ENCODE measurements at places on chromosomes 3 and 15.

GRCh38 chr15:70698836-70699390, 64.4 kb downstream of the UACA start:
- no peak for DNase-seq

DNA sequence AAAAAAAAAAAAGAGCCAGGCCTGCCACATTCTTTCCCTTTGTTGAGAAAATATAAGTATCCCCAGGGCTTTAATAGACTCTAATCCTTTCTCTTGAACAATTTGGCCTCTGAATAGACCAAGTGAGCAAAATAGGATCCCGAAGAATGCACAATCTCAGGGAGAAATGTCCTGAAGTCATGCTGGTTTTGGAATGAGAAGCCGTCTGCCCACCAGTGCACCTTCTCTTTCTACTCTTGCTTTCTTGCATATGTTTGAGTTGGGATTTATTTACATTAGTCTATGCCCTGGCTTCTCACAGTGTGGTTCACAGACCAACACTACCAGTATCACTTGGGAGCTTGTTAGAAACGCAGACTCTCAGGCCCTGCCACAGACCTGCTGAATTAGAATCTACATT, 153.0 kb downstream of the ZNF621 start:
- no peak for DNase-seq

DNA sequence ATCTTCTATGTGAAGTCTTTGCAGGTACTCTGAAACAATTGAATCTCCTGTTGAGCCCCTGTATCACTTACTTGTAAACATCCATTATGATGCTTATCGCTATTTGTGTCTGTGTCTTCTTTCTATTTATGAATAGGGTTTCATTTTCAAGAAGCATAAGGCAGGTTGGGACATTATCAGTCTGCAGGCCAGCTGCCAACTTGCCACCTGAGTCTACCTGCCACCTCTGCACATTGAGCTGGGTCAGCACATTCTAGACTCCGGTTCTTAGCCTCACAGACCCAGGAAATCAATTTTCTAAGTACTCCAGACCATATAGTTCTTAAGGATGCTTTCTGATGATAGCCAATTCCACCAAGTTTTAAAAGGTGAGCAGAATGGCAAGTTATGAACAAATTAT, 105.7 kb upstream of the MCTP2 start:
- DNase-seq = no peak

DNA sequence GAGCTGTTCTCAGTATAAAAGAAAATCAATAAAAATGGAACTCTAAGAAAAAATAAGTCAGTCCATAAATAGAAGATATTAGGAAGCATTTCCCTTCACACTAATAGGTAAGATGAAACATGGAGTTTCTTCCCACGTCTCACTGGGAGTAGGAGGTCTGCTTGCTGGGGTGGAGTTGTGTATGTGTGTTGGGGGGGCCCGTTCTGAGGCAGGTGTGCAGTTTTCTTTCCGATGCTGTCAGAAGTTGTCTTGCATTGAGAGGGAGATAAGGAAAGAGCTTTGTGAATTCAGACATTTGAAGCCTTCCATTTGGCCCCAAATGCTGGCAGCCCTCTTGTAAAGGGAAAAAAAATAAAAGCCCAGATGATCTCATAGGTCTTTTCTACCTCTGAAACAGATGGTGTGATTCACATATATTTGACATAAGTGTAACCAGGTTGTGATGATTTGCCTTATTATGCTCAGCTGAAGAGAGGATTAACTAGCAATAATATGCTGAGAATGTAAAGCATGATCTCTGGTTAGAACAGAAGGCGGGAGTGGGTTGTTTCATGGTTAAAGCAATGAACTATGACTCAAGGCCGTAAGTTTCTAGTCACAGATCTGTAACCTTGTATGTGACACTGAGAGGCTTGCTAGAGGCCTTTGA, 8.8 kb downstream of the RASGRP1 start:
- DNase-seq = no peak

- DNase-seq = no peak
These were observed 39.9 kb upstream of the ARL14 start for GRCh38 chr3:160637086-160637485.

DNA sequence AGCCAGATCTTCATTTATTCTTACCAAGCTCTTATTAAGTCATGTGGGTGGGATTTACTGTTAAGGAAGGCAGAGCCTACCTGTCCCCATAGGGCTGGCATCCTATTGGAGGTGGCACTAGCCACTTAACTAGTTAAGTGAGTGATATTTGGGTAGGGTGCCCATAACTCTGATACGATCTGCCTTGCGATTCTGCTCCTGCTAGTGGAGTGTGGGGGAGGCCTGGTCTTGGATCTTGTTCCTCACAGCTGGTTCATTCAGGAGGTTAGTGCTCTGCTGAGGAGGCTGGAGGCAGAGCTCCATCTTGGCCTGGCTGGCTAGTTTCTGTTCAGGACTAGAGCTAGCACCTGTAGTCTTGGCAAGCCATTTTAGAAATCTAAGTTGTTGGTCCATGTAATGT, 9.3 kb downstream of the BAHD1 start:
- no peak for DNase-seq

GRCh38 chr3:17811646-17812045, 69.2 kb upstream of the TBC1D5 start:
- no peak for DNase-seq

DNA sequence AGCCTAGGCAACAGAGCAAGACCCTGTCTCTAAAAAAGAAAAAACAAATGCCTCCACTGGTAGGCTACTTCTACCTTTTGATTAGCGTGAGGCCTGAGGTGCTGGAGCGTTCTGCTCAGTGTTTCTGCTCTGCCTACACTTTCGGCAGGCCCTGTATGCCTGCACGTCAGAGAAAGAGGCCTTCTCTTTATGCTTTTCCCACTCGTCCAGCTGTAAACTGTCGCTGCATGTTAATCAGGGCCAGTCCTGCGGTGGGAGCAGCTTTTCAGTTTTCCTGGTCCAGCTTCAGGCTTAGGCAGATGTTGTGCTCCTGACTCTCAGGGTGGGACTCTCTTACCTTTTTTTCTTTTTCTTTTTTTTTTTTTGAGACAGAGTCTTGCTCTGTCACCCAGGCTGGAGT, 25.3 kb downstream of the CSPG5 start:
- no peak for DNase-seq
